Activated CD8-positive, alpha-beta memory T cell treated with anti-CD3 and anti-CD28 coated beads for 48 hours (primary cell): ENCODE measurements at places on chromosomes 5 and 9.

DNA sequence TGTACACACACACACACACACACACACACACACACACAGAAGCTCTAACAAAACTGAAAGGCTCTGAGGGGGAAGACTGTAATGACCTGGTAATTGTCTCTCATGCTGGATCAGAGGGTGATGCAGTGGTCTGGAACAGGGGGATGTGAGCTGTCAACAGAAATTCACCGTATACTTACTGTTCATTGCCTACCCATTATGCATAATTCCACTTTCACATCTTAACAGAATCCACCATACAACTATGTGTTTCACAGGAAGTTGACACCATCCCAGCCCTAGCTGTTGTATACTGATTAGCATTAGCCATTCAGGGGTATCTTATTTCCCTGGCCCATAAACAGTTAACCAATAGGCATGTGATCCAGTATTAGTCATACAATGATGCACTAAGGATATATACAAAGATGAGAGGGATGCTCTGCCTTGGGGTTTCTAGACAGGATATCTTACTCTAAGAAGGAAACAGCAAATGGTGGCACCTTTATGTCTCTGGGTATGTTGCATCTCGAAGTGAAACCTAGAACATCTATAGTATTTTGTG is 396.5 kb upstream of the BRINP1 start:
- DNase-seq = no peak

DNA sequence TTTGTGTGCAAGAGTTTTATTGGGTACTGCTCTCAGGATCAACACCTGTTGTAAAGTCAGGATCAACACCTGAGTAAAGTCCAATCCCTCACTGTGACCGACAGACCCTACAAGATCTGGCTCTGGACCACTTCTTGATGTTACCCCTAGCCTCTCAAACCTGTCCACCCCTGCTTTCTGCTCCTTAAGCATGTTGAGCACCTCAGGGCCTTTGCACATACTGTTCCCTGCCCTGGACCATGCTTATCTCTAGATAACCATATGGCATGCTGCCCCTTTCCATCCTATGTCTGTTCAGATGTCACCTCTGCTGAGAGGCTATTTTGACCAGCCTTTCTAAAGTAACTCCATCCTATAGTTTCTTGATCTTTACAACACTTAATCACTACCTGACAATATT is 269.6 kb downstream of the SMARCA2 start:
- no peak for DNase-seq

GRCh38 chr5:41193456-41194205 is 19.7 kb downstream of the C6 start:
- DNase-seq = no peak

DNA sequence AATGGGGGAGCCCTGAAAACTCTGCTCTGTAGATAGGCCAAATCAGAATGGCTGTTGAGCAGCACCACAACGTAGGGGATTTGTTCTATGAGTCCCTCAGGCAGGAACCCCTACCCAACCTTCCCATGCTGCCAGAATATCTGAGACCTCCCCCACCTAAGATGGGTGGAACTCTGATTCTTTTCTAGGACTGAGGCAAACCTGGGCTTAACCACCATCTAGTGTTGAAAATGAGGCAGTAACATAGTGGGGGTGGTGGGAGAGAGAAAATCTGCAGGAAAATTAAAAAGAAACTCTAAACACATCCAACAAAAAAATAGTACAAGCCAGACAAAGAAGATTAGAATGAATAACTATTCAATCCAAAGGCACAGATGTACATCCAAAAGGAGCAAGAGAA is 228.4 kb downstream of the ATPSCKMT start:
- DNase-seq = no peak

DNA sequence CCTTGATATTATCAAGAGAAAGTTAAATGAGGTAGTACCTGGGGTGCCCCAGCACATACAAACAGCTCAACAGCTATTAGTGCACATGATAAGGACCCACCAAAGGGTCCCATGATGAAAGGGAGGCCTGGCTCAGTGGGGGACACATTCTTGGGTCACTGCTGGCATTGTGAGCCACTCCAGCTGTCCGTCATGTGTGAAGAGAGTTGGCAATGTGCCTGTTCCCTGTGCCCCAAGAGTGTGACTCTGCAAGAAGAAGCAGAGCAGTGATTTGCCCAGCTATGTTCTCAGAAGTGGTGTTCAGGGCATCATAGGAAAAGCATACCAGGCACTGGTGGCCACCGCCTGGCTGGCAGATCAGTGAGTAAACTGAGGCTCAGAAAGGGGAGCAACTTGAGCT is 37.1 kb upstream of the TDRD7 start:
- DNase-seq = no peak

DNA sequence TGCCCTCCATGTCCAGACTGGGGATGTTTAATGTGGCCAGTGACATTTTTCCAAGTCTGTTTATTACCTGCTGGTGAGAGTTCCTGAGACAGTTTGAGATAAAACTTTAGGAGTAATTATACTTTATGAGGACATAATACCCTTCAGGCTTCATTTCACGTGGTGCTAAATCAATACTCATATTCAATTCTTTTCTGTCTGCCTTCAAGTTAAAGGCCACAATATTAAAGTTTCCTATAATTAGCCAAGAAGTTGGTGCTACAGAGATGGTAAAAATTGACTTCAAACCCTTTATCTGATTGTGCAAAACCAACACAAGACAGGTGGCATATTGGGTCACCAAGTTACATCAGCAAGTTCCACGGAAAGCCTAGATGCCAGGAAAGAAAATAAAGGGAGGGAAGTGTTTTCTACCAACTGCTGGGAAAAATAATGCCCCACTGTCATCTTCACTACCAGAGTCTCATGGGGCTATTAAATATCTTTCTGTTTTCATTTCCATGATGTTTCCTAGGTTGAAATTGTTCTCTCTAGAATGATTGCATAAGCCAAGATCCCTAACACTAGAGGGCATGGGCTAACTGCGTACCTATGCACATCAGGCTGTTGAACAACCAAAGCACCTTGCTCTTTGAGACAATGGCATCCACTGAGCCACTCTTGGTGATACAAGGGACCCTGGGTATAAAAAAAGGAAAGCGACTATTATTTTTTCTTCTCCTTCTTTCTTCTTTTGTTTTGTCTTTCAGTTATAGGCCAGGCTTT is 68.7 kb downstream of the INSYN2B start:
- no peak for DNase-seq

DNA sequence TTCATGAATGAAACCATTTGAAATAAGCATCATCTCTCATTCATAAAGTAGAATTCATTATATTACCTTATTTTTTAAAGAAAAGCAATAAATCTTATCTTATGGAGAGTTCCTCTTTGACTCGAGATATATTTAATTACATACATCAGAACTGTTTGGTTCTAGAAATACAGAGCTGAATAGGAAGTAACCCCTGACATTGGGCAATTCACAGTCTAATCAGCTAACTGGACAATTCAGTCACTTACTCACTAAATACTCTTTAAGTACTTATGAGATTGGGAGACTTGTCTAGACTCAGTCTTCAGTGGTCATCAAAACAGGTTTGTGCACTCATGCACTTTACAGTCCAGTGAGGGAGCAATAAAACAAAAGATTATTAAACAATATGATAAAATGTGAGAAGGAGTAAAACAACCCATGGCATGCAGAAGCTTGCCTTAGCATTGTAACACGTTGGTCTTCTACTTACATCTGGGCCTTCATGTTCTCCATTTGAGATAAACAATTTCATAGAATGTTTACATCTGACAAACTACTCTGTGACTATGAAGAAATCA is 11.5 kb upstream of the FBXO38 start:
- no peak for DNase-seq

GRCh38 chr5:1894243-1894642 is 11.5 kb upstream of the IRX4 start:
- DNase-seq = no peak

DNA sequence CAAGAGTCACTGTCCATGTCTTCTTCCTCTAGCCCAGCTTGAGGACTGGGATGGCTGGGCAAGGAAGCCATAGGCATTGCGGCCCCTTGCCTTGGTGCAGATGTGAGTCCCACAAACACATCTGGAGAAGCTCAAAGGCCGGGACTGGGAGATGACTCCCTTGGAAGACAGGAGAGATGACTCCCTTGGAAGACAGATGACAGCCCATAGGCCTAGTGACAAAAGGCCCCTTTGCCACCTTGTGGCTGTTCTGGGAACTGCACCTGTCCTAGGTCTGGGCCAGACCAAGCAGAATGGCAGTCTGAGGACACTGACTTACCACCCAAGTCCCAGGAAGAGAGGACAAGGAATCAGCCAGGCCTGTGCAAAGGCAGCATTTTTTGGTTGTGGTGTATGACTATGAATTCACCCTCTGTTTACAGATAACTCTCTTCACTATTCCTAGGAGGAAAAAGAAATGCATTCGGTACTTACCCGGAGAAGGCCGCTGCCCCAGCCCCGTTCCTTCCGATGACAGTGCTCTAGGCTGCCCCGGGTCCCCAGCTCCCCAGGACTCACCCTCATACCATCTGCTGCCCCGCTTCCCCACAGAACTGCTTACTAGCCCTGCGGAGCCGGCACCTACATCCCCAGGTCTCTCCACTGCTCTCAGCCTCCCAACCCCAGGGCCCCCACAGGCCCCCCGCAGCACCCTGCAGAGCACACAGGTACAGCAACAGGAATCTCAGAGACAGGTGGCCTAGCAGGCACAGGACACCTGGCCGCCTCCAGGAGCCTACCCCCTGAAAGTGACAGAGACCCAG is 30.8 kb downstream of the SKP1 start:
- no peak for DNase-seq

GRCh38 chr5:30765227-30765626 is 428.3 kb upstream of the CDH6 start:
- no peak for DNase-seq

GRCh38 chr9:27722866-27723265 is 149.6 kb upstream of the C9orf72 start:
- no peak for DNase-seq

- no peak for DNase-seq
Observed at GRCh38 chr5:126868338-126869004, 91.5 kb downstream of the LMNB1 start.

GRCh38 chr5:130995254-130995515 is 169.9 kb downstream of the HINT1 start:
- no peak for DNase-seq

DNA sequence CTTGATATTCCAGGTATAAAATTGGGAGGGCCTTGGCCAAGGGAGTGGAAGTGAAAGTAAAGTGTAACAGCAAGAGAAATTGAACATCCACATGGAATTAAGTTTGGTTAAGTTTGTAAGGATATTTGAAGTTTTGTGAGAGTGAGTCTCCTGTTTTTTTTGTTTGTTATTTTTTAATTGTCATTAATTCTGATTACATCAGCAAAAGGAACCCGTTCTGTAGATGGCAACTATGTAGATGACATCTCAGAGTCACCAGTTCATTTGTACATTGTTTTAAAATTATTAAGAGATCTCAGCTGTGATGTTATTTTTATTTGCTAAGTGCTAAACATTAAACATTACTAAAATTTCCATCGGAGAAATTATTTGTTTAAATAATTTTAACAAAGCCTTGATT is 65.2 kb downstream of the XRCC4 start:
- no peak for DNase-seq

GRCh38 chr9:73152953-73153352 is 1.3 kb downstream of the ANXA1 start:
- no peak for DNase-seq

- DNase-seq = peak; percentile 72
Observed at GRCh38 chr9:36728651-36729520, 156.2 kb downstream of the MELK start.

GRCh38 chr9:96423985-96424336 is 5.8 kb upstream of the ZNF367 start:
- DNase-seq = no peak

DNA sequence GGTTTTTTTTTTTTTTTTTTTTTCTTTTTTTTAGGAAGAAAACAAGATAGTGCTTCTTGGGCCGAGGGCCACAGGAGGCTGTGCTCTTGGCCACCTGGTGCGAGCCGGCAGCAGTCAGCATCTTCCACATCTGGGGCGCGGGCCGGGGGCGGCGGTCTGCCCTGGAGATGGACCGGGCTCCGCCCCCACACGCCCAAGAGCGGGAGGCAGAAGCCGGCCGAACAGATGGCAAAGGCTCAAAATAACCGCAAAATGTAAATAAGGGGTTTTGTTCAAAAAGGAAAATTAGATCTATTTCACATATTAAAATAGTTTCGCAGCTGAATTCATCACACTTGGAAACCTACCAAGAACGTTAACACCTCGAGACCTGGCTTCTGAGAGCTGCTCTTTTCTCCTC is 51.5 kb upstream of the UBAC1 start:
- no peak for DNase-seq

- no peak for DNase-seq
Observed at GRCh38 chr9:79651251-79651795, 79.6 kb downstream of the TLE4 start.

DNA sequence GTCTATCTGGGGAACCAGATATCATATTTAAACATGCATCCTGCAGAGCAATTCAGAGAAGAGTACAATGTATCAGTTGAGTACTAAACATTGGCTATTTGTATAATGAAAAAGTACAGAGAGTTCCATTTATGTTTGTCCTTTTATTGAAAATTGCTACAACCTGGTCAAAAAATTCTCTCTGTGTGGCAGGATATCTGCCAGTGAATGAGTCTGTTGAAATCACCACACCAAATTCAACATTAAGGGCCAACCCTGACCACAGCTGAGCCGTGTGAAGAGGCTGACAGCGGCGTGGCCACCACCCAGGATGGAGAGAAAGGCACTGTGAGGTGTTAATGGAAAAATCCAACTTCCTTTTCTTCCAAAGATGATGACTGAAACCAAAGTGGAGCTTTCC is 422.7 kb upstream of the PIK3R1 start:
- no peak for DNase-seq

- DNase-seq = no peak
Observed at GRCh38 chr9:117231012-117231411, 183.8 kb downstream of the ASTN2 start.

GRCh38 chr9:129141066-129142041 is 30.1 kb downstream of the PTPA start:
- DNase-seq = no peak

- peak; percentile 4 for DNase-seq
Observed at GRCh38 chr5:54013556-54014194, 296.7 kb downstream of the ARL15 start.

DNA sequence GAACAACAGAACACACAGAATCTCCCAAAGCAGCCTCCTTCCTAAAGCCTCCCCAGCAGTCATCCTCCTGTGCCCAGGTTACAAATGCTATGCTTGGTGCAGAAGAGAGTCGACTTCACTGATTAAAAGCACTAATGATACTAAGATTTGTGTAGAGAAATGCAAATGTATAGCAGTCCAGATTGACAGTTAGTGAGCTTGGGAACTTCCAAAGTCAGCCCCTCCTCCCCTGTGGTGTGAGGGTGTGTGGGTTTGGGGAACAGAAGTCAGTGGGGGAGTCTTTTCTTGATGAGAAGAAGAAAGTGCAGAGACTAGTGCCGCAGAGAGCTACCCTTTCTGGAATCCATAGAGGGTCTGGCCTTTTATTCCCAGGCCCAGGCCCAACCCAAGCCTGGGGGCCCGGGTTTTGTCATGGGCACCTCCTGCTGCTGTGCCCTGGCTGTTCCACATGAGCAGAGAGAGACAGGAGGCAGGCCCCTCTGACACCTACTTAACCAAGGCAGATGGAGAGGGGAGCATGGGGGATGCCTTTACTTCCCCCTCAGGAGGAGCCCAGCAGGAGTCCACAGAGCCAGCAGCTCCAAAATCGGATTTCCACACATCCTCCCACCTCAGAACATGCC is 173.3 kb downstream of the DENND1A start:
- no peak for DNase-seq
